Brain microvascular endothelial cell (primary cell): ENCODE measurements at places on chromosomes 3 and 15.

- peak; percentile 9 for DNase-seq
Measured at GRCh38 chr3:81308306-81308705, 453.1 kb downstream of the GBE1 start.

- peak; percentile 19 for DNase-seq
Measured at GRCh38 chr3:163476179-163476578, 1602.1 kb downstream of the SI start.

DNA sequence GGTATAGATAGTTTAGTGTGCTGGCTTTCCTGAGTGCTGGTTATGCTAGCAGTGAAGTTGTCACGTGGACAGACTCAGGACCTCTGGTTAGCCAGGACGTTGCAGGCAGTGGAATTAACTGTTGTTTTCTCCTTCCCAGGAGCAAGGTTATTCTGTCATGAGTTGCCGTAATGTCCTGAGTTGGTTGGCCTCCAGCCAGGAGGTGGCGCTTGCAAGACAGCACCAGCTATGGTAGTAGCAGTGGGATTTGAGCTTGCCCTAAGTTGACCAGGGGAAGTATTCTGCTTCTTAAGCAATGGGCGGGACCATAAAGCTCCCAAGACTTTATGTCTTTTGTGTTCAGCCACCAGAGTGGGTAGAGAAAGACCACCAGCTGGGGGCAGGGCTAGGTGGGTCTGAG lies 240.7 kb upstream of the DNAJC19 start:
- DNase-seq, result no peak

- DNase-seq, result peak; percentile 28
Measured at GRCh38 chr3:142501004-142501926, 53.4 kb upstream of the XRN1 start.

DNA sequence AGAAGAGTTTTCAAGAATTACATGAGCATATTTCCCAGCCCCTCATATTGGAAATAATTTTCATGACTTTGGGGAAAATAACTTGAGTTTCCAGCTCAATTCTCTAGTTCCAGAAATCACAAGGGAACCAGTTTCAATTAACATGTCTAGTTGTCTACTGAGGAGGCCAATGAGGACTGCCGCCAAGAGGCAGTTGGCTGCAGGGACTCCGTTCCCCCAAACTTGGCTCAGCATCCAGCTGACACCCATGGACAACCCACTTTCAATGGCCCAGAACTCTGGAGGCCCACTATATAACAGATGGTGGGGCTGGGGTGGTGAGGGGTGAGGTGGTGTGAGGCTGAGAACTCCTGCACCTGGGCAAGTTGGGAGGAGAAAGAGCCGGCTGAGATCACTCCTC lies 86.5 kb upstream of the TNFAIP8L3 start:
- no peak for DNase-seq

GRCh38 chr3:156131241-156131640 lies 10.9 kb downstream of the KCNAB1 start:
- DNase-seq, result no peak

DNA sequence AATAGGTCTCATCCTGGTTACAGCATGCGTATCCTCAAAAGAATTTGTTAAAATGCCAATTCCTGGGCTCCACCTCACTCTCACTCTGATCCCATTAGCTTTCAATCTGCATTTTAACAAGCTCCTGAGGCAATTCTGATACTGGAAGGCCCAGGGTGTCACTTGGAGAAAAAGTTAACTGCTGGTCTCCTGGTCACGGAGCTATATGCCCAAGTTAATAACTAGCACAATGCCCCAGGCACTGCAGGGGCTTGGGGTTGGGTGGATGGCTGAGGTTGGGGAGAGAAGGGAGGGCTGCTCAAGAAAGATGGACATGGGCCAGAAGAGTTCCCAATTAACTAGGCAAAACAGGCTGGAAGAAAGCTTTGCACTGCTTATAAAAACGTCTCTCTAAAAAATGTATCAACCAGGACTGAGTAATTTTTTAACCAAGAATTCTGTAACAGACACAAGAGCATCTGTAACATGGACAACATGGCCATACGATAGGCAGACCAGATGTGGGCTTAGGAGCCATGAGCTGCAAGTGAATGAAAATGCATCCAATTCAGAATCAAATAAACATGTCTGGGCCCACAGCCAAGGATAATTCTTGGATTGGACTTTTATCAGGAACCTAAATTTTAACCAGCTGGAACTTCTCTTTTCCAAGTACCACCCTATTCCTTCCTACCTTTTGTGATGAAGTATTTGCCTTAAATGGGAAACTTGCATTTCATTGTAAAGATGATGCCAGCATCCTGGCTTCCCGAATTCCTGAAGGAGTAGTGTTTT lies 4.2 kb downstream of the IL17RD start:
- no peak for DNase-seq

DNA sequence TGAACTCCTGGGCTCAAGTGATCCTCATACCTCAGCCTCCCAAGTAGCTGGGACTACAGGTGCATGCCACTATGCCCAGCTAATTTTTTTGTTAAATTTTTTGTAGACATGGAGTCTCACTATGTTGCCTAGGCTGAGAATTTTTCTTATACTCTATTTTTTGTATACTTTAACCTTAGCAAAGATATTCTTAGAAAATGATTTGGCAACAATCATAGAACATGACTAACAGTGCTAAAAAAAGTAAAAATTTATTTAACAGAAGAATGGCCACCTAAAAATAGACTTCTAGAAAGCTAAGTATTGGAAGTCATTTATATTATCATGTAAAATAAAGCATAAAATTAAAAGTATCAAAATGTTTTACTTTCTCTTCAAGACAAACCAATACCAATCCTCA lies 322.3 kb downstream of the PLCL2 start:
- DNase-seq, result no peak

DNA sequence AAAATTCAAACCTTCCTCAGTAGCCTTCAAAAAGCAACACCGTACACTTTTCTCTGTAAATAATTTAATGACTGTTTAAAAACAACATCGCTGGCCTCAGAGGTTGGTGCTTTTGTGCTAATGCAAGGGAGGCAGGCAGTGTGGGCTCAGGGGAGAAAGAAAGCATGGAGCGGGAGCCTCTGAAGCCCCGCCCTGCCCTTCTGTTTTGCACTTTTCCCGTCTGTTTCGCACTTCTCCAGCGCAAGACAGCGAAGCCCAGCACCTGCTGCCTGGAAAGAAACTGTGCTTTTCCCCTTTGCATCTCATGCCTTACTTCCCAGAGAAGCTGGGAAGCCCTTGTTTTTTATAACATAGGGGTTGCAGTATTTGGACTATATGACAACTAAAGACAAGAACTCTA lies 23.1 kb downstream of the TRPM1 start:
- no peak for DNase-seq

DNA sequence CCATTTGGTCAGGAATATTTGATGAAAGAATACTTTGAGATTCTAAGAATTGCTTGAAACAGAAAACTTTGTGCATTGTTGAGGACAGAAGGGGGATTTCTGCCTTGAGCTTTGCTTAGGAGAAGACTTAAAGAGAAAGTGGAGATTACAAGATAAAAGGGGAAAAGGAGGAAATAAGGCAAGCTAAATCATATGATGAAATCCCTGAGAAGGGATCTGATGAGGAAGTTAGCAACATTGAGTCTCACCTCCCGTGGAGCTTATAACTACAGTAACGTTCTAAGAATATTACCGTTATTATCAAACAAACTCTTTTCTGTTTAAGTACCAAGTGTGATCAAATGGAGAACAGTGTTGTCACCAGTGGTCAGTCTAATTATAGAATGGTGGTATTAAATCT lies 414.7 kb upstream of the NAALADL2 start:
- DNase-seq, result no peak

GRCh38 chr3:129469026-129469425 lies 29.0 kb downstream of the IFT122 start:
- DNase-seq, result no peak
